Activated naive CD8-positive, alpha-beta T cell treated with anti-CD3 and anti-CD28 coated beads, Interleukin-2, amount 10 ng/mL, durations not matched to agents 7 days and 5 days (primary cell): ENCODE measurements at places on chromosomes 11 and 22. TPM values are rescaled to one million over a fixed set of nuclear protein-coding genes. Genes with fewer than 3 reads are reported as not detected.

Gene MN1
- total RNA-seq, result 0.28 TPM

DNA sequence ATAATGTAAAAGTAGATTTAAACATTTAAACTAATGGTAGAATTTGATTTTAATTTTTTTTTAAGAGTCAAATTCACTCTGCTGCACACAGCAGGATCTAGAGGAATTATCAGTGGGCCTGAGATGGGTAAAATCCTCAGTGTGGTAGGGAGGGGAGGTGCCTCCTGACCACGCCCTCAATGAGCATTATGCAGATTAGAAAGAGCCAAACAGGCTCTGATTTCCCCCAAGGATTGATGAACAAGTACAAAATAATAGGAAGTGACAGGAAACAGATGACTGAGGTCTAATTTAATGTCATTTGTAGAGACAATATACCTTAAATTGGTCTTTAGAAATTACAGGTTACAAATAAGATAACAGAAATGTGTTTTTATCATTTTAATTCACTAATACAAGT is 155.2 kb downstream of the DCDC1 start:
- DNase-seq, result no peak
- H3K4me1 ChIP-seq, result no peaks in the 10 kb centered on the region
- H3K27me3 ChIP-seq, result peaks cover 5% of the 10 kb centered on the region
- H3K36me3 ChIP-seq, result no peaks in the 10 kb centered on the region
- H3K4me3 ChIP-seq, result no peak overlapping the region
- H3K27ac ChIP-seq, result no peak overlapping the region

DNA sequence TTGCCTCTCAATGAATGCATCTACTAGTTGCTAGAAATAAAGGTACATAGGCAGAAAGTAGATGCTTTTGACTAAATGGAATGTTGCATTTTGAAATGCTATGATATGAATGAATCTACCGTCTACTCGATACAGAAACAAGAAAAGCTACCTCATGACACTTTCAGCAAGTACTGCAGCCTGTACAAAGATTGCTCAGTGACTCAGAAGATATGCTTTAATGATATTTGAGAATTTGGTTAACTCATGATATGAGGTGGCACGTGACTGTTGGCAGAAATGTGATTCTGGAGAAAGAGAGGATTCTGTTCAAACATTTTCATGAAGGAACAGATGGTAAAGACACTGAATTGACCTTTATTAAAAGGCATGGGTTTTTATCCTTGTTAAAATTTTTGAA is 76.0 kb downstream of the HSD17B12 start:
- DNase-seq, result no peak
- no peak overlapping the region for H3K27ac ChIP-seq
- H3K4me3 ChIP-seq, result no peak overlapping the region

Gene SPI1
- total RNA-seq, result 3.5 TPM

- peak overlapping the region; percentile 87 for H3K27ac ChIP-seq
- peak overlapping the region; percentile 94 for H3K4me3 ChIP-seq
- peaks cover 3% of the 10 kb centered on the region for H3K36me3 ChIP-seq
- peaks cover 8% of the 10 kb centered on the region for H3K27me3 ChIP-seq
- H3K4me1 ChIP-seq, result peaks cover 12% of the 10 kb centered on the region
Measured at GRCh38 chr11:103109818-103110388, 677 bp downstream of the DYNC2H1 start.

Gene NAALAD2
- not detected for total RNA-seq

Gene PTPRJ
- total RNA-seq, result 53.5 TPM

GRCh38 chr11:123216249-123216648 is 21.2 kb upstream of the CLMP start:
- no peak overlapping the region for H3K27ac ChIP-seq
- no peaks in the 10 kb centered on the region for H3K36me3 ChIP-seq
- peaks cover 53% of the 10 kb centered on the region for H3K27me3 ChIP-seq

DNA sequence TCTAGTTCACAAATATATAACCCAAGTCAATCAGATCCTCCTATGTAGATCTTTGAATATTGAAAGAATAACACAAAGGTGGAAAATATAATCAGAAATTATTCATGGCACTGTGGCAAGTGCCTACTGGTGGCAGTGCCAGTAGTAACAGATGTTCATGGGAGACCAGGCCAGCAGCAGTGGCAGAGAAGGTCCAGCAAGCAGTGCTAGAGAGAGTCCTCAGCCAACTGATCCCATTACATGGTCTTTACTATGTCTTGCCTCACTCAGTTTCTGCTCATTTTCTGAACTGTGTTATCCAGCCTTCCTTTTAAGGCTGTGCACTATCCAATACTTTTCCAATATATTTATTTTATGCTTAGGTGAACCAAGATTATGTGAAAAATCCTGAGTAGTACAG is 124.9 kb downstream of the MRTFA start:
- H3K4me3 ChIP-seq, result no peak overlapping the region
- no peak overlapping the region for H3K27ac ChIP-seq
- no peak for DNase-seq

- no peaks in the 10 kb centered on the region for H3K36me3 ChIP-seq
- H3K4me1 ChIP-seq, result no peaks in the 10 kb centered on the region
- peaks cover 7% of the 10 kb centered on the region for H3K27me3 ChIP-seq
- no peak overlapping the region for H3K4me3 ChIP-seq
- H3K27ac ChIP-seq, result no peak overlapping the region
Measured at GRCh38 chr11:107716884-107717532, 5.2 kb upstream of the SLN start.

DNA sequence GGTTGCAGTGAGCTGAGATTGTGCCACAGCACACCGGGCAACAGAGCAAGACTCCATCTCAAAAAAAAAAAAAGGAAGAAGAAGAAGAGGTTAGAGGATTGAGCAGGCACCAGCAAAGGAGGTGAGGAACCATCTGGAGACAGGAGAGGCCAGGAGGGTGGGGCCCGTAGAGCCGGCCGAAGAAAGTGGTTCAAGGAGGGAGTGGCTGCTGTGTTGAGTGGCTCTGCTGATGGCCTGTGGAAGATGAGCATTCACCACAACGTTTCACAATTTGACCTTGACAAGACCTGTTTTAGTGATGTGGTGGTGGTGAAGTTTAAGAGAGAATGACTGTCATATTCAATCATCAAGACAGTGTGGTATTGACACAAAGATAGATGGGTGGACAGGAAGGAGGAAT is 6.8 kb upstream of the CTSD start:
- no peak overlapping the region for H3K27ac ChIP-seq
- no peak for DNase-seq
- H3K27me3 ChIP-seq, result peaks cover 19% of the 10 kb centered on the region
- H3K4me3 ChIP-seq, result no peak overlapping the region
- H3K36me3 ChIP-seq, result no peaks in the 10 kb centered on the region
- peaks cover 23% of the 10 kb centered on the region for H3K4me1 ChIP-seq

DNA sequence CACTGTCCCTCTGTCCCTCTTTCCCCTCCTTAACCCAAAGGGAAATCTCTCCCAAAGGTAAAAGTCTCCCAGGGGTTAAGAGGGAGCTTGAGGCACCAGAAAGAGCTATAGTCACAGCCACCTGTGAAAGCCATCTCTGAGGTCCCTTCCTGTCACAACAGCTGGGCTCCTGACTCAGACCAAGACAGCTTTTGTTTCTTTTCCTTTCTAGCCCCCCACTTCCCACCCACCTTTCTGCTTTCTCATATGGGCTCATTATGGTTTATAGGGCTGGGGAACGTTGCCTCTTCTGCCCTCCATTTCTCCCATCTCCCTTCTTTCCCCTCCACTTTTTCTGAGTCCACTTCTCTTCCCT is 19.1 kb downstream of the MIF start:
- no peak for DNase-seq
- H3K36me3 ChIP-seq, result peaks cover 30% of the 10 kb centered on the region
- peak overlapping the region; percentile 93 for H3K4me3 ChIP-seq
- peaks cover 29% of the 10 kb centered on the region for H3K4me1 ChIP-seq
- peak overlapping the region; percentile 96 for H3K27ac ChIP-seq

DNA sequence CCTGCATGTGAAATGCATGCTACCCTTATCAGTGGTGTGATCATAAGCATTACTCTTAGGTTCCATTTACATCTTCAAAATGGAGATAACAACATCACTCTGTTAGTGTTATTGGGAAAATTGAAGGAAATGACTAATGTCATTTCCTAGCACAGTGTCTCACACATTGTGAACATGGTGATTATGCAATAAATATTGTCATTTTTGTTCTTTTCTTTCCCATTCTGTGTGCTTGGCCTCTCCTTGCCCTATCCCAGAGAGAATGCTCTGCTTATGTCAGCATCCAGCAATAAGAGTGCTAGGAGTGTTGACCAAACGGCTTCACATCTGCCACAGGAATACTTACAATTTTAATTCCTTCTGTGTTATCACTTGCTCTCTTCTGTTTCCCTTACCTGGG is 1024.1 kb upstream of the CCDC90B start:
- no peak for DNase-seq
- no peaks in the 10 kb centered on the region for H3K36me3 ChIP-seq
- H3K4me1 ChIP-seq, result no peaks in the 10 kb centered on the region
- no peak overlapping the region for H3K27ac ChIP-seq

GRCh38 chr11:2869561-2870427 is 15.8 kb downstream of the CDKN1C start:
- no peaks in the 10 kb centered on the region for H3K36me3 ChIP-seq
- DNase-seq, result no peak
- peaks cover 9% of the 10 kb centered on the region for H3K4me1 ChIP-seq
- peaks cover 49% of the 10 kb centered on the region for H3K27me3 ChIP-seq
- H3K27ac ChIP-seq, result no peak overlapping the region

DNA sequence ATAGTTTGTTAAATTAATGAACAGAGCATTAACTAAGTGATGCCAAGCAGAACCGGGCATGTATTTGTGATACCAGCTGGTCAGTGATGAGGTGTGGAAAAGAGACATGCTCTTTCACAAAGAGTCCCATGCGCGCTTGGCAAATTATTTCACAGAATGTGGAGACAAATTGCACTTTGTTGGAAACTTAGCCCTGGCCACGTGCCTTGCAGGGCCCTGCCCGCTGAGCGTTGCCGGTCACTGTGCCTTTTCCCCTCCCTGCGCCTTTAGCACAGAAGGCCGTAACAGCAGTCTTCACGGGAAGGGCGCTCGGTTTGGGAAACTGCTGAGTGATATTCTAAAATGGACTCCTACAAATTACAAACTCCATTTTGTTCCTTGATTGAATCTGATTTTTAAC is 235.9 kb downstream of the TBC1D22A start:
- H3K4me1 ChIP-seq, result peaks cover 6% of the 10 kb centered on the region
- no peak for DNase-seq
- H3K4me3 ChIP-seq, result no peak overlapping the region
- H3K27ac ChIP-seq, result no peak overlapping the region

Gene GRAP2
- 263 TPM for total RNA-seq

GRCh38 chr11:11884351-11884750 is 42.6 kb downstream of the USP47 start:
- H3K36me3 ChIP-seq, result peaks cover 57% of the 10 kb centered on the region
- no peak overlapping the region for H3K27ac ChIP-seq
- DNase-seq, result no peak
- no peak overlapping the region for H3K4me3 ChIP-seq

DNA sequence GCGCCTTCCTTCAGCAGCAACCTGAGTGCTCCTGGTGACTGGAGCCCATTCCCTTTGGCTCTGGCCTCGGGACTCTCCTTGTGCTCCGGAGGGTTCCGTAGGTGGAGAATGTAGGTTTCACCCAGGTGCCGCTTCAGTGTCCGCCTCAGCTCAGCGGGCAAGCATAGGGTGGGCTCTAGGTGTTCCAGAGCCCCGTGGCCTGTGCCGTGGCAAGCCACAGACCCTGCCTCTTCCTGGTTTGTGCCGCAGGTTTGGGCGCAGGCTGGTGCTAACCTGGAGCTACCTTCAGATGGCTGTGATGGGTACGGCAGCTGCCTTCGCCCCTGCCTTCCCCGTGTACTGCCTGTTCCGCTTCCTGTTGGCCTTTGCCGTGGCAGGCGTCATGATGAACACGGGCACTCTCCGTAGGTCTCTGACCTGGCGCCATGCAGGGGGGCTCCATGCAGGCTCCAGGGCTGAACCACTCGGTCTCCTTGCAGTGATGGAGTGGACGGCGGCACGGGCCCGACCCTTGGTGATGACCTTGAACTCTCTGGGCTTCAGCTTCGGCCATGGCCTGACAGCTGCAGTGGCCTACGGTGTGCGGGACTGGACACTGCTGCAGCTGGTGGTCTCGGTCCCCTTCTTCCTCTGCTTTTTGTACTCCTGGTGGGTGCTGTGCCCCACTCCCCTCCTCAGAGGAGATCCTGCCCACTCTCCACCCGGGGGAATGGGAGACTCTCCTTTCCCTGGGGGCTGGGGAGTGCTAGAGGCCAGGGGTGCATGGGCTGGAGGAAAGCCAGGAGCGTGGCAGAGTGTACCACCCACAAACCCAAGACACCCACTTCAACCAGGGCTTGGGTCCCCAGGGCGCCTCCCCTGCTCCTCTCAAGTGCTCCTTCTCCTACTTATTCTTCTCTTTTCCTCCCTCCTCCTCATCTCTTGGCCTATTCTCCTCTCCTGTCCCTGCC is 2.4 kb downstream of the SLC22A12 start:
- peaks cover 8% of the 10 kb centered on the region for H3K27me3 ChIP-seq
- H3K4me1 ChIP-seq, result no peaks in the 10 kb centered on the region
- no peak overlapping the region for H3K27ac ChIP-seq

GRCh38 chr11:128937480-128937879 is 5.2 kb downstream of the TP53AIP1 start:
- no peak overlapping the region for H3K27ac ChIP-seq
- no peaks in the 10 kb centered on the region for H3K27me3 ChIP-seq
- H3K36me3 ChIP-seq, result no peaks in the 10 kb centered on the region
- H3K4me3 ChIP-seq, result no peak overlapping the region
- no peaks in the 10 kb centered on the region for H3K4me1 ChIP-seq
- DNase-seq, result no peak

- H3K4me3 ChIP-seq, result no peak overlapping the region
- no peak for DNase-seq
- no peak overlapping the region for H3K27ac ChIP-seq
- H3K36me3 ChIP-seq, result peaks cover 9% of the 10 kb centered on the region
Measured at GRCh38 chr11:129946965-129947364, 51.6 kb upstream of the NFRKB start.

Gene OVOL1
- 0.14 TPM for total RNA-seq

DNA sequence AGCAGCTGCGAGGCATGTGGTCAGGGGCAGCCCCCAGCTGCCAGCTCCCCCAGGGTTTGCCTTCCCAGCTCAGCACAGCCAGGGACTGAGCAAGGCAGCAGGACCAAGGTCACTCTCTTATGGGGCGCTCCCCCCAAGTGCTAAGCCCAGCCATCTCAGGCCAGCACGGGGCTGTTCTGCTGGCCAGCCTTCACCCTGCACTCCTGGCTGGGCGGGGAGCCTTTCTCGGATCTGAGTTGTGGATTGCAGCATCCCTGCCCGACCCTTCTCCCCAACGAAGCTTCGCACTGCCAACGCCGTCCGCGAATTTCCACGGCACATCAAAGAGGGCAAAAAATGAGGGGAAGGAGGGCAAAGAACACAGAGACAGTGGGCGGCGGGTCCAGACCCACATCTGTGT is 42.5 kb upstream of the GAL start:
- H3K27ac ChIP-seq, result no peak overlapping the region
- no peak overlapping the region for H3K4me3 ChIP-seq
- H3K4me1 ChIP-seq, result no peaks in the 10 kb centered on the region
- no peak for DNase-seq

Gene BTBD18
- not detected for total RNA-seq

Gene KREMEN1
- total RNA-seq, result 0.26 TPM

Gene RPS3
- 3,289 TPM for total RNA-seq
